Hippocampal formation (tissue), 2 donors: ENCODE measurements at places on chromosomes 3 and 15.

GRCh38 chr15:38652998-38653397, 88.4 kb upstream of the RASGRP1 start:
- no peak for DNase-seq

DNA sequence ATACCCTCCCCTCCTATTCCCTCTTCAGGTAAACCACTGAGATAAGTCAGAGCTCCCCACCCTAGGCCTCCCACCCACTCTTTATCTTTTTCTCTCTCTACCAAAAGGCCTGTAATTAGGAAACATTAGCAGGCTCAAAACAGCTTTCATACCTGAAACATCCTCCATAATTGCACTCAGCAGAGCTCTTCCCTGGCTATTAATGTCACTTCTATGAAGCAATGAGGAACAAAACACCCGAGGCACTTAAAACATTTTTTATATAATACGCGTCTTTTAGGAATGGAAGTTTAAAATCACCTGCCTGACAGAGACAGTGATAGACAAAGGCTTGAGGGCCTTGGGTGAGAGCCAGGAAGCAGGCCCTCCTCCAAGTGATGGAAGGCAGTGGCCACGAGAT, 138.9 kb downstream of the EPHB1 start:
- no peak for DNase-seq

- no peak for DNase-seq
Observed at GRCh38 chr15:81728726-81729125, 317.1 kb downstream of the MEX3B start.

- DNase-seq = peak; percentile 8
Observed at GRCh38 chr15:65980824-65981456, 111.6 kb downstream of the RAB11A start.

DNA sequence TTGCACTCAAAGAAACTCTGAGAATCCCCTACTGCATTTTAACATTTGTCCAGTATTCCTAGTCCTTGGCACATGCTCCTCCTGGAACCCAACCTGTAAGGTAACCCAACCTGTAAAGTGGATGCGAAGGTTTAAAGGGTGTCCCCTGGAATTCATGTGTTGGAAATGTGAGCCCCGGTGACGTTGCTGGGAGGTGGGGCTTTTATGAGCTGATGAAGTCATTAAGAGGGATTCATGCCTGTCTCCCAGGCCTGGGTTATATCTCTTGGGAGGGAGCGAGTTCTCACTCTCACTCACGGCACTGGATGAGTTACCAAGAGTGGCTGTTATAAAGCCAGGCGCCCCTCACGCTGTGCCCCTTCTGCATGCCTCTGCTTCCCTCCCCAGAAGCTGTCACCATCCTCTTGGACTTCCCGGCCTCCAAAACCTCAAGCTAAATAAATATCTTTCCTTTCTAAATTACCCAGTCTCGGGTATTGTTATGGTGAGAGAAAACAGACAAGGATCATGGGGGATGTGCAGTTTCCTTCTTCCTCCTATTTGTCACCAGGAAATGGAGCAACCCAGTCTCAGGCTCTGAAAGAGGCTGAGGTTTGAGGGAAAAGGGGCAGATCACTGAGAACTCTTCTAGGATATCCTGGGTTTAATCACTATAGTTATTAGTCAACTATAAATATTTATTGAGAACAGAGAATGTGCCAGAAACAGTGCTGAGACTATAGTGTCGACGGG, 7.6 kb downstream of the XXYLT1 start:
- DNase-seq = no peak

DNA sequence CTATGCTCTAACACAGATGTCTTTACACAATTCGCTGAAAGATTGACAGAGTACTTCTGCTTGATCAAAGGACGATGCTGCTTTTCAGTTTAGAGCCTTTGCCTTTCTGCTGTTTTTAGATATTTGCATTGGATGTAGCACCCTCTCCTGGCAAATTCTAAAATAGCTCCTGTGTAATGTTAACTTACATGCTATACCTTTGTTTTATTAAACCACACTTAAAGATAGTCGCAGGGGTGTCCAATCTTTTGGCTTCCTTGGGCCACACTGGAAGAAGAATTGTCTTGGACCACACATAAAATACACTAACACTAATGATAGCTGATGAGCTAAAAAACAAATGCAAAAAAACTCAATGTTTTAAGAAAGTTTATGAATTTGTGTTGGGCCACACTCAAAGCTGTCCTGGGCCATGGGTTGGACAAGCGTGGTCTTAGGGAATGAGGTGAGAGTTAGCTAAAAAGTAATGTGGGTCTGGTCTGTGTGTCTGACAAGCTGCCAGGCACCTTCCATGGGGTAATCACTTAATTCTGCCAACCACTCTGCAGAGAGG, 62.9 kb downstream of the ATG7 start:
- peak; percentile 68 for DNase-seq

DNA sequence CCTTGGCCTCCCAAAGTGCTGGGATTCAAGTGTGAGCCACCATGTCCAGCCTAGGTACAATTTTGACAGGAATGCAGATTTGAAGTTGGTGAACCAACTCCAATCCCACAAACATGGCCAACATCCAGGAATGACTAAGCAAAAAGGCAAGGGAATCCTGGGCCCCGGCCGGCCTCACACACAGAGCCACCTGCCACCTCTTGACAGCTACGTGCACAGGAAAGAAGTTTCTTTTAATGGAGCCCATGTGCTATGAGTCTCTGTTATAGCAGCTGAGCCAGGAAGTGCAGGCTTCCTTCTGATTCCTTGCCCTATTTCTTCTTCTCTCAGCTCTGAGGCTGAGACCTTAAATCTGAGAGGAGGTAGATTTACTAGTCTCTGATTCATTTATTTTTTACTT, 8.8 kb downstream of the TMEM40 start:
- DNase-seq = no peak

- DNase-seq = no peak
Observed at GRCh38 chr3:138063416-138063815, 52.0 kb downstream of the DZIP1L start.

DNA sequence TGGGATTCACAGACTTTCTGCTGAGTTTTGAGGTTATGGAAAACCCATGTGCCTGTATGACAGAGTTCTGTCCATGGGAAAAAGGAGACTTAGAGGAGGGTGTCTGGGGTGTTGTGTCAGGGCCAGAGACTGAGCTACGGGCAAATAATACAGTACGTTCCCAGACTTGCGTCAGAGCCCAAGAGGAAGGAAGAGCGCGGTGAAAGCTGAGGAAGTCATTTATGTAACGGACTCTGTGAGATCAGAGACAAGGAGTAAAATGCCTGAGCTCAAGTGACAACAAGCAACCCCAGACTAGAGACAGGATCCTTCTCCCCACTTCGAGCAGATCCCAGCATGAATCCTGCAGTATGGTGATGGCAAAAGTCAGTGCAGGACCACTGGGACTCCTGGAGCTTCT, 368.6 kb upstream of the MCTP2 start:
- DNase-seq = no peak

- no peak for DNase-seq
Observed at GRCh38 chr3:27630885-27631284, 91.2 kb downstream of the EOMES start.

- no peak for DNase-seq
Observed at GRCh38 chr3:146080578-146080977, 80.4 kb downstream of the PLOD2 start.

DNA sequence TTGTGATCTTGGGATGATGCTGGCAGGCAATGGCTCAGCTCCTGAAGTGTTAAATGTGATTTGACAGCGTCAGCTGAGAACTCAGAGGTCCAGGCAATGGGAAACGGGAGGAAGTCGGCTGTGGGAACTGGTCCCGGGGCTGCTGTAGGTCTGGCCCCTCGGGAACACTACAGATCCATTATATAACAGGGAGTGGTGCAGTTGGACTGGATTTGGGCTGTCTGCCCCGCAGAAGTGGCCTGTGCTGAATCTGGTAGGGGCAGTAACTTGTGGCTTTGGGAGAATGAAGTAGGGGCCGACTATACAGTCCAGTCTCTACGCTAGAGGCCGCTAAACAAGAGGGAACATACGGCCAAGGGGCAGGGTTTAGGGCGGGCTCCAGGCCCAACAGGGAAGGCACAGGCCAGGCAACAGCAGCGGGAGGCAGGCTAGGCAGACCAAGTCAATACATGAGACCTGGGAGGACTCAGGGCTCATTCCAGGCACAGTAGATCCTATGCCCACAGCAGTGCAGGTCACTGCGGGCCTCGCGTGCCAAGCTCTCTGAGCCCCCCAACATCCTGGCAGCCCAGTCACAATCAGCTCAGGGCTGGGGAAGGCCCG, 20.3 kb upstream of the IL16 start:
- DNase-seq = no peak

DNA sequence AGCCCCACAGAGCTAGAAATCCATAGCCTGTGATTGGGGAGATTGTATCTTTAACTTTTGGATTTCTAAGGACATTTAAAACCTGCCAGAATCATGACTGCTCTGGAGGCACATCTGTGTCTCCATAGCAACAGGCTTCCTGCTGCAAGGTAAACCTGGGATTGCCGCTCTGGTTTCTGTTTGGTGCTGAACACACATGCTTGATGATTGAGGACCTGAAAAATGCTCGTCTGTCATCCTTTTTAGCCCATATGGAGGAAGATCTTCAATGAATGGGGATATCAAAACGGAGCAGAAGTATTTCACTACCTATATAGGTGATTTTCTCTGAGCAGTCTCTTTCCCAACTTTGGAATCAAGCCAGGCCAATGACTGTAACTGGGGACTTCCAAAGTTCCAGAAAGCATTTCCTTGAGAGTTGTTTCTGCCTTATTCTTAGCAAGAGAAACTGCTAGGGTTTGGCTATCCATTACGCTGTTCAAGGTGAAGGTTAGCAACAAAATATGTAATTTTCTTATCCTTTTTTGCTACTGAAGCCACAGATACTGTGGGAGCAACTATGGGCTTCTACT, 96.5 kb upstream of the TNIK start:
- no peak for DNase-seq

DNA sequence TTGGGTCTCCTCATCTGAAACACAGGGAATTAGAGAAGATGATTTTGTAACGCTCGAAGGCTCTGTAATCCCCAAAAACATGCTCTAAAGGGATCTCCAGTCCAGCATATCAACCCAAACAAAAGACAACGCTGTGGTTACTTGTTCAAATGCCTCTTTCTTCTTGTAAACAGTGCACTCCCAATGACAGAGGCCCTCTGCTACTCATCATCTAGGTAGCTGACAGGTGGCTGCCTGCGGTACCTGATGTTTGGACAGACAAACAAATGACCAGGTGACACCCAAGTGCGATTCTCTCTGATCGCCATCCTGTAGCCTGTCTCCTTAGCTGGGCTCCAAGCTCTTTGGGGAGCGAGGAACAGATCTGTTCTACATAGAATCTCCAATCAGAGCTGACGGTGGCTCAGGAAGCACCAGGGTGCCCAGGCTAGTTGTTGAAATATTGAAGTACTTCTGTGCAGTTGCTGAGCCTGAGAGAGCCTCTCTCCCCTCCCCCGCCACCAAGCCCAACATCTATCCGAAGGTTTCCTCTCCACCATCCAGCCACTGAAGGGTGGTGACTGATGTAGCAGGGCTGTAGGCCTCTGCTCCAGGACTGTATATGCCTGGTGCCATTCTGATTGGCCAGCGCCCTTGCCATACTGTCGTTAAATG, 238.7 kb downstream of the XXYLT1 start:
- DNase-seq = no peak

DNA sequence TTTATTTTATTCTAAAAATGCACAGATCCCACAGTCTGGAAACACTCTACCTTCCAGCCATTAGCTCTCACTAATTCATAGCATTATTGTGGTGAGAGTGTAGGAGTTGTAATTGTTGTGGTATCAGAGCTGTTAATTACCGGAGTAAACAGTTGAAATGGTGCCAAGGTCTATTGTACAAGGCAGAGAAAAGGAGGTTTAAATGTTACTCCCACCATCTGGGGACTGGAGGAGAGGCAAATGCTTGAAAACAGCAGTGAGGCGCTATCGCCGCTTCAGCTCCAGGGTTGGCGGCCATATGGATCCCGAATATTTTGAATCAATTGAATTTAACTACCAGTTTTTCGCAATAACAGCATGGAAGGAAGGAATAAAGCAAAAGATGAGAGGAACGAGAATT, 113.1 kb upstream of the C15orf61 start:
- no peak for DNase-seq

- no peak for DNase-seq
Observed at GRCh38 chr3:188232656-188233055, 78.7 kb downstream of the LPP start.

- no peak for DNase-seq
Observed at GRCh38 chr3:116188231-116188785, 257.0 kb downstream of the LSAMP start.

DNA sequence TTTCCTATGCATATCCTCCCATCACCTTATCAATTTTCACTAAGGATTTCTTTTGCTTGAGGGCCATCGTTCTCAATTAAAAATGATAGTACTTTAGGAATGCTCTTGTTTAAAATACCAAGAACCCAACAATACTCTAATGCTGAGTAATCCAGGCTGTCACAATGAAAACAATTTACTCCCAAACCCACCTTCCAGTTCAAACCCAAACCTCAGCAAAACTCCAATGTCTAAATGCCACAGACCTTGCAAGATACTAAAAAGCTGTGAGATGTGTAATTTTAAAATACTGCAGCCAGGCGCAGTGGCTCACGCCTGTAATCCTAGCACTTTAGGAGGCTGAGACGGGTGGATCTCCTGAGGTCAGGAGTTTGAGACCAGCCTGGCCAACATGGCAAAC, 889.8 kb downstream of the ROBO1 start:
- no peak for DNase-seq

DNA sequence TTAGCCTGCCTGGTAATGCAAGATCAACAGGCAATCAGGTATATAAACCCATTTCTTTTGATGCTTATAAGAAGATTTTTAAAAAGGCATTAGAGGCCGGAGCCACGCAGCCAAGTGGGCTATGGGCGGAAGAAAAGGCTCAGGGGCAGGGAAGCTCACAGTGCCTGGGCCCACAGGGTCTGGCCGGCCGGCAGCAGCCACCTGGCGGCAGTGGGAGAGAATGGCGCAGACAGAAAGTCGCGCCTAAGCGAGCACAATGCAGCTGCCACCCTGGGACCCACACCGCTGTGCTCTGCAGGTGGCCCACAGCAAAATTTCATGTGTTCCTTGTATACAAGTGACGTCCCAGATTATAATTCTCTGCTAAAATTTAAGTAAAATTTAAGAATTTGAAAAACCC, 448.6 kb upstream of the RASGRP1 start:
- DNase-seq = no peak

- no peak for DNase-seq
Observed at GRCh38 chr3:109644746-109645145, 307.4 kb upstream of the DPPA4 start.

- no peak for DNase-seq
Observed at GRCh38 chr15:60208709-60209108, 189.1 kb downstream of the ANXA2 start.

- DNase-seq = no peak
Observed at GRCh38 chr3:31086698-31087097, 192.2 kb upstream of the GADL1 start.

DNA sequence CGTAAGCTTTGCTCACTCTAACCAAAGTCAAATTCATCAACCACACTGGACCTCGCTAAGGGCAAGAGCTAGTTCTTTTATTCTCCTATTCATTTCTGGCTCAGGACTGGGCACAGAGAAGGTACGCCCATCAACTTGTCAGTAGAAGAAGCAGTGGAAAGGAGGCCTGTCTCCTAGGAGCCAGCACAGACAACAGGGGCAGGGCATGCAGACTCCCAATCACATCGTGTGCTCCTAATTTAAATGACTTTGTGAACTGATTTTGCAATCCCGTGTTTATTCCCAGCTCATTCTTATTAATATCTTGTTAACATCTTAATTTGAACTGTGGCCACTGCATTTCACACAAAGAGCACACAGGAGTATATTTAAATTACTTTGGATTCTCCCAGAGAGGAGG, 161.1 kb upstream of the BCL6 start:
- DNase-seq = no peak
